HepG2 (cell line): ENCODE measurements at places on chromosomes 5 and 9. TPM values are rescaled to one million over a fixed set of nuclear protein-coding genes. Genes with fewer than 3 reads are reported as not detected.

The GARIN3 gene
- not detected in 2 replicates for total RNA-seq

GRCh38 chr5:140336388-140336787, 10.0 kb downstream of the HBEGF start:
- H3K27ac ChIP-seq: peak overlapping the region; percentile 1
- H3K4me1 ChIP-seq: peaks cover 28% of the 10 kb centered on the region
- peak; percentile 63 for DNase-seq
- H3K4me3 ChIP-seq: no peak overlapping the region
- H3K36me3 ChIP-seq: no peaks in the 10 kb centered on the region; the same call in 1 of the 3 replicates

The TTC23L gene
- 1.1 and 1.4 TPM in 2 replicates for total RNA-seq

The NR4A3 gene
- total RNA-seq: 0.02 TPM in 1 of 2 replicates, not detected in the other

GRCh38 chr9:123329329-123329955, 26.6 kb upstream of the CRB2 start:
- no peak overlapping the region for H3K27ac ChIP-seq
- DNase-seq: peak; percentile 39
- H3K4me1 ChIP-seq: peaks cover 46% of the 10 kb centered on the region
- no peak overlapping the region for H3K4me3 ChIP-seq

The IL31RA gene
- not detected in 2 replicates for total RNA-seq

The OLFML2A gene
- 0.02 TPM in 1 of 2 replicates, not detected in the other for total RNA-seq

DNA sequence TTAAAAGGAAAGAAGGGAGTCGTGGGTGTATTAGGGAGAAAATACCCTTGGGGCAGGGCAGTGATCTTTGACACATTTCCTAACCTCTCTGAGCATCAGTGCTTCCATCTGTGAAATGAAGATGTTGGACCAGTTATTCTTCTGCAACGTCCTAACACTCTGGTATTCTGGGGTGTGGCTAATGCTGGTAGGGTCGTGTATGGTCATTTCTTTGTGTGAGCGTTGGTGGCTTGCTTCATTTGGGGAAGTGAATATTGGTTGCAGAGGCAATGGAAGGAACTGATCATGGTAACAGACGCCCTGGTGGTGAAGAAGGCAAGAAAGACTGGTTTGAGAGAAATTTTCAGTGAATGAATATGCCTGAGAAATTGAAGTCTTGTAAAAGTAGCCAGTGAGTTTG, 67.9 kb upstream of the TTC23L start:
- H3K27me3 ChIP-seq: no peaks in the 10 kb centered on the region
- no peak overlapping the region for H3K27ac ChIP-seq
- no peaks in the 10 kb centered on the region; the same call in 1 of the 2 replicates for H3K36me3 ChIP-seq
- peaks cover 5% of the 10 kb centered on the region; the same call in 1 of the 2 replicates for H3K4me1 ChIP-seq

DNA sequence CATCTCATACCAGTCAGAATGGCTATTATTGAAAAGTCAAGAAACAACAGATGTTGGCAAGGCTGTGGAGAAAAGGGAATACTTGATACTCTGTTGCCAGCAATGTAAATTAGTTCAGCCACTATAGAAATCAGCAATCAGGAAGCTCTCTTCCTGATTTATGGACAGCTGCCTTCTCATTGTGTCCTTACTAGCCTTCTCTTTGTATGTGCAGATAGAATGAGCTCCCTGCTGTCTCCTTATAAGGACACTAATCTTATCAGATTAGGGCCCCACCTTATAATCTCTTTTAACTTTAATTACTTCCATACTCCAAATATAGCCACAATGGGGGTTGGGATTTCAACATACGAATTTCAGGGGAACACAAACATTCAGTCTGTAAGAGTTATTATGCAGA, 38.0 kb downstream of the KCNV2 start:
- DNase-seq: no peak
- no peaks in the 10 kb centered on the region for H3K27me3 ChIP-seq
- H3K27ac ChIP-seq: no peak overlapping the region
